Epithelial cell of esophagus (primary cell): ENCODE measurements at places on chromosomes 12 and 14.

- DNase-seq, result no peak
Measured at GRCh38 chr12:111409780-111410430, 4.2 kb downstream of the SH2B3 start.

DNA sequence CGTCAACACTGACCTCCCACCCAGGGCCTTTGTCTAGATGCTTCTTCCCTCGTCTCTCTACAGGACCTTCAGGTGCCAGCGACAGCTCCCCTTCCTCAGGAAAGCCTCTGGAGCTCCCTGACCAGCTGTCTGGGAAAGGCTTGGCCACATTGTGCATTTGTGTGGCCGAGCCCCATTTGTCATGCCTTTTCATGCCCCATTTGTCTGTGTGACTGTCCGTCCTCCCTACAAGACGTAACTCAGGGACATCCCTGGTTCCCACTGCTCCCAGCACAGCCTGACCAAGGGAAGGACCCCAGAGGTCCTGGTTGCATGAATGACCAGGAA, 23.8 kb downstream of the ZFYVE21 start:
- no peak for DNase-seq

DNA sequence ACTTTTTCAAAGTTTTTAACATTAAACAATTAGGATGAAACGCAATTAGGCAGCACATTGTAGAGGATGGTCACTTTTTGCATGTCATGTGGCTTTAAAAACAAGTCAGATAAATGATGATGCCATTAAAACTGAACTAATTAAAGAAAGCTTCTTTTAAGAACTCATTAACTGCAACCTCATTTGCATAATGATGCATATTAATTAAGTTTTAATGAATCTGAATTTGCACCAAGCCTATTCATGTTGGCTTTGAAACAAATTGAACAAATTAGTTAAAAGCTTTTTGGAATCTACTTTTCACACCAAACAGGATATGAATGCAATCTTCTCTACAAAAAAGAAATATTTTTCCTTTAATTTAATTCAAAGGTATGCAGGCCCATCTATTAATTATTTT, 499.0 kb downstream of the VRK1 start:
- no peak for DNase-seq

GRCh38 chr12:45302621-45303369, 86.9 kb downstream of the ANO6 start:
- peak; percentile 54 for DNase-seq

DNA sequence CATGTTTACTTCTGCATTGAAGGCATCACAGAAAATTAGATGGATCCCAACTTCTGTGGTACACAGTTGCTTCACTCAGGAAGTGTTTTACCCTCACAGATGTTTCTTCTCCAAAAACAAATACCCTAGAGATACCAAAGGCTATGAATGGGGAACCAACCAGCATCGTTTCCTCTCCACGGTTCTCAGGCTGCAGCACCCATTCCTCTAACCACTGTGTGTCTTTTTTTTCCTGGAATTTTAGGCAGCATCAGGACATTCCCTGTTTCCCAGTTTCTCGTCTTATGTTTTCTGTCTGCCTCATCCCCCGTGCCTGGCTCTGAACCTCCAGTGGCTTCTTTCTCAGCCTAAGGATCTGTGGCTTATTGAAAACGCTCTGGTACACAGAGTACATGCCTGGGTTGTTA, 72.0 kb upstream of the TBX5 start:
- DNase-seq, result no peak

DNA sequence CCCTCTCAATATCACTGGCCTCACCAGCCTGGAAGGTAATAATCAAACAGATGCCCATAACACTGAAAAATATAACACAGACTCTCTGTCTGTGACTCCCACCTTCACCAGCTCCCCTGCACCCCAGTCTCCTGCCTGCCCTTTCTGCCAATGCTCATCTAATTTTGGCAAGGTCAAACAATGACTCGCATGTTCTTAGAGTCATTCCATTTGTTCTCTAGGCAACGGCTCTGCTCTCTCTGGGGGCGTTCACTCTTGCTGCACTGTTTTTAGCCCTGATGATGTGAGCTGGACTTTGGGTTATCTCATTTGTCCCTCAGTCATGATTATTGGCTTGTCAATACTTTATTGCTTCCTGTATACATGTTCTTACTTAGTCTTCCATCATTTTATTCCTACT, 691.8 kb downstream of the FLRT2 start:
- DNase-seq, result no peak

DNA sequence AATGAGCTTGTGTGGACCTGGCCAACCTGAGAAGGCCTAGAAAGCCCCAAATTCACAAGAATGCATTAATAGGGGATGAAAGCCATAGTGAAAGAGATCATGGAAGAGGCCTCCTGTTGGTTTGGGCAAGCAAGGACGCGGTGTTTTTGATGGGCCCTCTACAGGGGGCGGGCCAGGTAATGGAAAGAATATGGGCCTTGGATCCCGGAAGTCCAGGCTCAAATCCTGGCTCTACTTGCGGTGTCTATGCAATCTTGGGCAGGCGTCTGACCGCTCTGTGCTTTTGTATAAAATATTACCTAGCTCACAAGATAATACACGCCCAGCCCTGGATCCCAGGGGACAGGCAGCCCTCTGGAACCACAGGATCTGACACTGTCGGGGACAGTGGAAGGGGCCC, 41.1 kb upstream of the CLMN start:
- no peak for DNase-seq

- no peak for DNase-seq
Measured at GRCh38 chr12:118536306-118536906, 160.1 kb downstream of the SUDS3 start.
